NCI-H524 treated with DMSO at 0.1 percent for 48 hours (cell line): ENCODE measurements at places on chromosomes 1 and 21.
A peak's percentile ranks its signal among the peaks of the same experiment; 100 is the strongest.

GRCh38 chr1:31905093-31905509 lies 33.1 kb downstream of the PTP4A2 start:
- no peak for DNase-seq

GRCh38 chr1:91900562-91900961 lies 14.6 kb upstream of the TGFBR3 start:
- no peak for DNase-seq

DNA sequence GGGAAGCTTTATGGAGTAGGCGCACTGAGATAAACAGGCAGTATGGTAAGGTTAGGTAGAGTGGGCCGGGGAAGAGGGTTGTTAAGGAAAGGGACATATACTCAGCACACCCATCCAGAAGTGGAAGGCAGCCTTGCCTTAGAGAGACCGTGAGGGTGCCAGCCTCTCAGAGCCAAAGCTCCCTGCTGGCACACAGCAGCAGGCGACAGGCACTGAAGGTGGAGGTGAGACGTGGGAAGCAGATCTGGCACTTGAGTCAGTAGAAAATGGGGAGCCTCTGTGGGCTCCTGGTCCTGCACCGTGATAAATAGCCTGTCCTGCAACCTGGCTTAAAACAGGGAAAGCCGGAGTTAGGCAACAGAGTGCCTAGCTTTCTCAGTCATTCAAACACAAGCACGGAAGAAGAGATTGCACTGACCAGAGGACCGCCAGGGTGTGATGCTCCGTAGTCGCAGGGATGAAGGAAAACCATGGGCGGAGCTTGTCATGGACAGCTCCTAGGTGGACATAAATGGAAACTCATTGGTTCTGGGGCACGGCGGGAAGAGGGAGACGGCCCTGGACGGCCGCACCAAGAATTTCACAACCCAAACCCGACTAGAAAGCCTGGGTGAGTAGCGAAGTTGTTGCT lies 15.5 kb downstream of the KCNK1 start:
- DNase-seq, result no peak

DNA sequence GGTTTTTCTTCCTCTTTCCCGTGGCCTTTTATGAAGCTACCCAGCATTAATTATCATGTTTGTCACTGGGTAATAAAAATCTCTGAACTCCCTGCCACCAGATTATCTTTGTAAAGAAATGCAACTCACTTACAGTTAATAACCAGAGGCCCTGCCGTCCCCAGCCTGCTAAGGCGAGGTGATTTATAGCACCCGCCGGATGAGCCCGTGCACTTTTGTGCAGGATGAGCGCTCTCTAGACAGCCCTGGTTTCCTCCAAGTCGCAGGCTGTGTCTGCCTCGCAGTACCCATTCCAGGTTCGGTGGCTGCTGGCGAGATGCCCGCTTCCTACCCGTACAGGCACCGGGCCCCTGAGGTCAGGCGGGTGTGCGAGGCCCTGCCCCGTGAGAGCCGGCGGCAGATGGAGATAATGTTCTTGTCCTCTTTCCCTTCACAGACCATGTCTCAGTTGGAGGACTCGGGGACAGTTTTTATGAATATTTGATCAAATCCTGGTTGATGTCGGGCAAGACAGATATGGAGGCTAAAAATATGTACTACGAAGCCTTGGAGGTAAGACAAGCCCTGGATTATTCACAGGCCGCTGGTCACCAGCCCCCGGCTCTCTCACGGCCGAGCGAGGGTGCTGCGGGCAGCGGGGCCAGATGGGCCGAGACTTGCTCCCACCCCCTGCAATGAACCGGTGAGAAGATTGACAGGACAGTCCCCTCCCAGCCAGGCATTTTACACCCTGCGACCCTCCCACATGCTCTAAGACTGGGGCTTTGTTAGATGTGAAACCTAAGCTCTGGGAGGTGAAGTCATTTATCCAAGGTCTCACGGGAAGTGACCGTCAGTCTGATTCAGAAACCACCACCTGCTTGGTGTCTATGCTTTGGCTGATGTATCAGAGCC lies 28.5 kb upstream of the SELENON start:
- peak; percentile 6 for DNase-seq

GRCh38 chr1:59026472-59026948 lies 242.7 kb upstream of the JUN start:
- no peak for DNase-seq

- no peak for DNase-seq
These were observed 40.4 kb downstream of the RHBG start for GRCh38 chr1:156409439-156409838.

- no peak for DNase-seq
These were observed 55.3 kb downstream of the PBX1 start for GRCh38 chr1:164614316-164614715.

DNA sequence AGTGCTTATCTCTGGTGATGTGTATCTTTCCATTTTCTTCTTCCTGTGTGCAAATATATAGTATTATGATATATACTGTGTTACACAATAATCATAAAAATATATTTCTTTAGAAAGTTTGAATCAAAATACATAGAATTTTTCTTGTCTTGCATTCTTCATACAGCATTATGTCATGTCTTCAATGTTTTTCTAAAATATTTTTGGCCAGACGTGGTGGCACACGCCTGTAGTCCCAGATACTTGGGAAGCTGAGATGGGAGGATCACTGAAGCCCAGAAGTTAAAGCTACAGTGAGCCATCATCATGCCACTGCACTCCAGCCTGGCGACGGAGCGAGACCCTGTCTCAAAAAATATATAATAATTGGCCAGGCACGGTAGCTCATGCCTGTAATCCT lies 41.6 kb downstream of the IL6R start:
- no peak for DNase-seq

DNA sequence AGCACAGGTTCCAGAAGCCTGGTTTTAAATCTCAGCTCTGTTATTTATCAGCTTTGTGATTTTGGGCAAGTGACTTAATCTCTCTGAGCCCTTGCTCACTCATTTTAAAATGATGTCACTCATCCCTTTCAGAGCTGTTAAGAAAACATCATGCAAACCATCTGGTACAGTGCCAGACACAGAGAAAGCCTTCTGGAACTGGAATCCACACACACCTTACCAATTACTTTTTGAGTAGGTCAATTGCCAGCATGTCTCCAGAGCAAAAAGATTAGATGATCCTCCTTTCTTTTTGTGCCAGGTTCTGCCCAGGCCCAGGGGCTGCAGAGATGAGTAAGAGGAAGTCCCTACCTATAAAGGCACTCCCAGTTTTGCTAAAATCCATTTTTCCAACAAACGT lies 61.3 kb downstream of the ROR1 start:
- DNase-seq, result peak; percentile 9

DNA sequence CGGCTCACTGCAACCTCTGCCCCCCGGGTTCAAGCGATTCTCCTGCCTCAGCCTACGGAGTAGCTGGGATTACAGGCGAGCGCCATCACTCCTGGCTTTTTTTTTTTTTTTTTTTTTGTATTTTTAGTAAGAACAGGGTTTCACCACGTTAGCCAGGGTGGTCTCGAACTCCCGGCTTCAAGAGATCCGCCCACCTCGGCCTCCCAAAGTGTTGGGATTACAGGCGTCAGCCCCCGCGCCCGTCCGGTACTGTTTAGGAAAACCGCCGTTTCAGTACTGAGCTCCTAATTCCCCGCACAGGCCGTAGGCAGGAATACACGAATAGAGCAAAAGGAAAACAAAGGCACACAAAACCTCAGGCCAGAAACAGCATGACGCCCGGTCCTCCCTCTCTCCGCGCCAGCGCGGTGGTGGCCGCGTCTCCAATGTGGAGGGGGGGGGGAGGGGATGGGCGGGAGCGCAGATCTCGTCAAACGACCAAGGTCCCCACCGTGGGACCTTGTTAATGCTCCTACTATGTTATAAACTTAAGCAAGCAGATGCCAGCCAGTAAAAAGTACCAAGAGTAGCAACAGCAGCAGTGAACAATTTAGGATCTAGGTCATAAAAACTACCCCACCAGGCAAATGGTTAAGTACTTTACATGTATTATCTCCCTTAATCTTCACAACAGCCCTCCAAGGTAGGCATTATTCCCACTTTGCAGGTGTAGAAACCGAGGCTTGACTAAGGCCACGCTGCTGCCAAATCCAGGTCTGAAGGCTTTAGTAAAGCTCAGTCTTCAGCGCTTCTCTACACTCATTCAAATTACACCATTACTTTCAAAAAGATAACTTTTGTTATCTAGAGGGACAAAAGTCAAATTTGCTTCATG lies 648 bp upstream of the ADAR start:
- peak; percentile 3 for DNase-seq

DNA sequence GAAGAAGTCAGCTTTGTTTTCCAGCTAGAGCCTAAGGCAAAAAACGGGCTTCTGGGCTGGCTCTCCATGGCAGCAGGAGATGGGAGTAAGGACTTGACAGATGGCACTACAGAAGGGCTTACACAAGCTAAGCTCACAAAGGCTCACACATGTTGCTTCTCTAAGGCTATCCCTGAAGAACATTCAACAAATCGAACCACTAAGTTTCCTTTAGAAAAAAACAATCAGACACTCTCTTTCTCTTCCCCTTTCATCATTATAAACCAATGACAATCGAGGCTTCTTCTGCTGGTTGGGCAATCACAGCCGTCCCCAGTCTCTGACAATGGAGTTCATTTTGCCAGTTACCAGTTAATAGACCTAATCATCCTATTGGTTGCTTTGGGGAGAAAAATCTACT lies 40.5 kb downstream of the TRIT1 start:
- peak; percentile 64 for DNase-seq

DNA sequence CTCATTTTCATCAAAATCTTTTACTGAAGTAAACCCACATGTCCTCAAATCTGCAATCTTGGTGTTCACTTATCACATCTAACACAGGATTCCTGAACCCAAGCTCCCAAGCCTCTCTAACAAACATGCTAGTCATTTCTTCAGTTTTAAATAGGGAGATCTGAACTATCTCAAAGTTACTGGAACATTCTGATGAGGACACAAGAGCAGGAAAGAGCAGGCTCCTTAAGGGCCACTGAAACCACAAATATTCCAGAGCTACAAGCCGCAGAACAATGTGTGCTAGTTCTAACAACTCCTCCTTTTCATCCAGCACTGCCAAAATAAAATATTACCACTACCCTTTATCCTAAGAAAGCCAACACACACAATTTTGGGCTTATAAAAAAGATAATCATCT lies 38.9 kb downstream of the WARS2 start:
- no peak for DNase-seq

- no peak for DNase-seq
These were observed 106.7 kb downstream of the LEPR start for GRCh38 chr1:65527190-65527589.

- DNase-seq, result no peak
These were observed 14.1 kb upstream of the CTH start for GRCh38 chr1:70397013-70397412.

DNA sequence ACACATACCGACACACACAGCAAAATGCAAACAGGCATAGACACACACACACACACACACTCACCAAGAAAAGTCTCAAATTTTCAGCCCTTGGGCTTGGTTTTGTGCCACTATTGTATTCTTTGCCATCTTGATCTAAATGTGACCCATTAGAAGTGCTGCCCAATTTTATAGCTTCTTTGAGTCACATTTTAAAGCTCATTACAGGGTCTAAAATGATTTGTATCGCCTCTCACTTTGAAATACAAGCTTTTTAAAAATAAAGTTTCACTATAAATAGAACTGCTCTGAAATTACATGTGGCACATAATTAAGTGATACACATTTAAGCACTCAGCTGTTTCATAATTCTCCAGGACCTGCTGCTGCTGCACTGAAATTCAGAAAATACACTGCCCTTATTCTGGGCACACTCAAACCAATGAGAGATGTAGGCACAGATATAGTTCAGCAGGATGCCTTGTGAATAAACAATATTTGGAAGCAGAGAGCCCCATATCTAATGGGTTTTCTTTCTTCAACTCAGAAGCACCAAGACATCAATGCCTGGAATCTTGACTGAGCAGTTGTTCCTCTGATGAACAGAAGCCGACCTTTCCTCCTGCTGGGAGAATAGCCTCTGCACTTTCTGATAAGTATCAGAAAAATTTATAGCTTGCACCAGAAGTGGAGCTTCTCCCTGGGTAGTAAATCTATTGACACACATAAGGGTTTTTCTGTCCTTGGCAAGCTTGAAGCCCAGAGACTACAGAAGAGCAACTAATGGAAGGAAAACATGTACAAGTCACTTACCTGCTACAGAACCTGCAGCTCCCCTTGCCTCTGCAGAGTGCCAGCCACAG lies 37.0 kb upstream of the PLPPR4 start:
- DNase-seq, result no peak

- no peak for DNase-seq
These were observed 12.2 kb downstream of the CFAP410 start for GRCh38 chr21:44326716-44327602.

- no peak for DNase-seq
These were observed 875.5 kb upstream of the ADGRL2 start for GRCh38 chr1:80925130-80925805.

DNA sequence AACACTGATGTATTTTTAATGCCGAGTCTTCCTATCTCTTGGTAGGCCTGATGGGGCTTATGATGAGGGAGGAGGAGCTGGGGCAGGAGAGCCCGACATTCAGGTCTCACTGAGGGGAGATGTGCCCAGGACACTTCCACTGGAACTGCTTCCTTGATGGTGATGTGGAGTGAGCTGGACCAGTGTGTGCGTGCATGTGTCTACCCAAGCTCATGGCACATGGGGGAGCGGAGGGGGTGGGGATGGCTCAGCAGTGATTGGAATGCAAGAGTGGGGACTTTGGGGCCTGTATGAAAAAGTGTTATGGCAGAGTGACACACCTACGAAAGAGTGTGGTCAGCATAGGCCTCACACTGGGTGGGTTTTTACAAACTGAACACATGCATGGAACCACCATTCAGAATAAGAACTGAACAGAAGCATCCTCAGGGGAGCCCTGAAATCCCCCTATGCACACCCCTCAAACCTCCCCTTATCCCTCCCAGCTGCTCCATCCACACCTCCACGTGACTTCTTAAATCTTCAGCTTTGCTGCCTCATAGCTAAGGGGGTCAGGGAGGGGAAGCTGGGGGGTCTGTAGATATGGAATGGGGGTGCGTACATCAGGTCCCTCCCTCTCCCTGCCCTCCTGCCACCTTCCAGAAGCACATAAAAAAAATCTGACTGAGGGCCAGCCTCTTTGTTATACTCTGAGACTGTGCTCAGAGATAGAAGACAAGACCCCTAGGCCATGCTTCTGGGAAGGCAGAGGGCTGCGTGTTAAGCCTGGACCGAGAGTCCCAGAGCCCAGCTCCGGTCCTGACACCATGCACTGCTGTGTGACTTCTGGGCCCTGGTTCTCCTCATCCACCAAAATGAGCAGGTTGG lies 11.6 kb downstream of the IL6R start:
- no peak for DNase-seq

DNA sequence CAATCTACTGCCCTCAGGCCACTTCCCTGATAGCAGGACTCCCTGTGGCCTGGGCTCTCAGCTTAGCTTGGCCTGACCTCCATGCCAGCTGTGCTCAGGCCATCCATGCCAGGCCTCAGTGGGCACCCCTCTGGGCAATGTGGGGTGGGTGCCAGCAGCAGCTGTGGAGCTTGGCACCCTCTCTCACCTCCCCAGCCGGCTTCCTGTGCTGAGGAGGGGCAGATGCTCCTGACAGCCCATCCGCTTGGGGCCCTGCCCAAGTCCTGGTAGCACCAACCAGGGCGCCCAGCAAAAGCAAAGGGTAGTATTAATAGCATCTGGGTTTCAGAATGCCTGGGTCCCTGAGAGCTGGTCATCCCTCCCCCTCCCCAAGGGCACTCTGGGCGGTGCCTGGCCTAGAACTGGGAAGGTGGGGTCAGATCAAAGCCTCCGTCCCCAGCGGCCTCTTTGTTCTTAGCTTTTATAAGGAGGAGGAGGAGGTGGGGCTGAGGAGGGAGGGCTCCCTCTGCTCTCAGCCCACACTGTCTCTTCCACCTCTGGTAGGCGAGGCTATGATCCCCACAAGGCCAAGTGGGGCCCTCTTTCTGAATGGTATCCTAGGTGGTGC lies 6.1 kb downstream of the EFNA4 start:
- no peak for DNase-seq

- no peak for DNase-seq
These were observed 43.8 kb downstream of the FAAP20 start for GRCh38 chr1:2150801-2151200.
